ENCODE measurements at places on chromosomes 5 and 9.

DNA sequence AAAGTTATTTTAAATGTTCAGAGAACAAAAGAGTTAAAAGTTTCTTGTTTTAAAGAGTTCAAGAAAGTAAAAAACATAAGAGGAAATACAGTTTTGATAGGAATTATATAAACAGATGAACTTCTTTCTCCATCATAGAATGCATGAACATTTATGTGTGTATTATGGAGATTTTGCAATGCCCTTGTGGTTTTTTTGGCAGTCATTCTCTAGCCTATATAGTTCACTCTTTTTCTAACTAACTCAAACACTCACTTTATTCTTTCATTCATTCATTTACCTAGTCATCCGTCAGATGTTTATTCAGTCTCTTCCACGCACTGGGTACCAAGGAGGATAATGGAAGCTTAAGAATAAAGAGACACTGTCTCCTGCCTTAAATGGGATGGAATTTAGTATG lies 195.9 kb upstream of the VLDLR start:
- DNase-seq: no peak

- DNase-seq: no peak
These were observed 22.7 kb downstream of the CAVIN4 start for GRCh38 chr9:100600521-100601079.

GRCh38 chr5:175657593-175658271 lies at the start of gene HRH2:
Gene HRH2 (plus strand): TSS chr5:175658071. CDS start chr5:175683234, 25,163 bp downstream.
- no peak for DNase-seq

DNA sequence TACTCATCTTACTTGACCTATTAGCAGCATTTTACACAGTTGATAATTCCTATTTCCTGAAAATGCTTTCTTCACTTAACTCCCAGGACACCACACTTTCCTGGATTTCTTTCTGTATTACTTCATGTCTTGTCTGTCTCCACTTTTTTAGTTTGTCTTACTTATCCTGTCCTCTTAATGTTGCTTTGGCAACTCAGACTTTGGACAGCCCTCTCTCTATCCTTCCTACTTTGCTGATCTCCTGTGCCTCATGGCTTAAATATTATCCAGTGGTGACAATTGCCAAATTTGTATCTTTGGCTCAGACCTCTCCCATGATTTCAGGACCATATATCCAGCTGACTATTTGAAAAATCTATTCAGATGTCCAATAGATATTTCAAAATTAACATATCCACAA lies 39.8 kb upstream of the NUDT12 start:
- no peak for DNase-seq

GRCh38 chr5:108654051-108654450 lies 93.6 kb upstream of the FER start:
- no peak for DNase-seq
